Bone marrow (tissue), 2 donors: ENCODE measurements at places on chromosomes 1 and 21.

- no peak for DNase-seq
Observed at GRCh38 chr1:64874666-64875065, 91.7 kb downstream of the JAK1 start.

DNA sequence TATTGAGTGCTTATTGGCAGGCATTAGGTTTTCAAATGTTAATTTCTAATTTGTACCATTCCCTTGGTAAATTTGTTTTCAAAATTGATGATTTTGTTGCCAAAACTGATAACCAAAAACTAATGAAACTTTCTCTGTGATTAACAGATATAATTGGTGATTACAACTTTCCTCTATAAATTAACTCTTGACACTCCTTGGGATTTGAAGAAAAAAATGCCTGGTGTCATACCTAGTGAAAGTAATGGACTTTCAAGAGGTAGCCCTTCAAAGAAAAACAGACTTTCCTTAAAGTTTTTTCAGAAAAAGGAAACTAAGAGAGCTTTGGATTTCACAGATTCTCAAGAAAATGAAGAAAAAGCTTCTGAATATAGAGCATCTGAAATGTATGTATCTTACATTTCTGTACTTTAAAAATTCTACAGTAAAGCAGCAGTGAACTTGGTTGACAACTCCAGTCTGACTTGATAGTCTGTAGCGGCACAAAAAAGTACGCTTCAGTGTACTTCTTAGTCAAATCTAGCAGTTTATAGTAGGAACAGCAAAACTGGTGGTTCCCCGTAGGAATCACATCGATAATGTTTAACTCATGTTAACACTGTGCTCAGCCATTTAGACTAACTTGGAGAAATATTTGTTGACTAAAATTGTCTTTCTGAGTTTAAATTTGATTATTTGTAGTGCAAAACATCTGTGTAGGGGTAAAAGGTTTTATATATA, 3.0 kb downstream of the USP1 start:
- no peak for DNase-seq

GRCh38 chr1:2052054-2052679, 2.0 kb downstream of the PRKCZ start:
- DNase-seq, result no peak

DNA sequence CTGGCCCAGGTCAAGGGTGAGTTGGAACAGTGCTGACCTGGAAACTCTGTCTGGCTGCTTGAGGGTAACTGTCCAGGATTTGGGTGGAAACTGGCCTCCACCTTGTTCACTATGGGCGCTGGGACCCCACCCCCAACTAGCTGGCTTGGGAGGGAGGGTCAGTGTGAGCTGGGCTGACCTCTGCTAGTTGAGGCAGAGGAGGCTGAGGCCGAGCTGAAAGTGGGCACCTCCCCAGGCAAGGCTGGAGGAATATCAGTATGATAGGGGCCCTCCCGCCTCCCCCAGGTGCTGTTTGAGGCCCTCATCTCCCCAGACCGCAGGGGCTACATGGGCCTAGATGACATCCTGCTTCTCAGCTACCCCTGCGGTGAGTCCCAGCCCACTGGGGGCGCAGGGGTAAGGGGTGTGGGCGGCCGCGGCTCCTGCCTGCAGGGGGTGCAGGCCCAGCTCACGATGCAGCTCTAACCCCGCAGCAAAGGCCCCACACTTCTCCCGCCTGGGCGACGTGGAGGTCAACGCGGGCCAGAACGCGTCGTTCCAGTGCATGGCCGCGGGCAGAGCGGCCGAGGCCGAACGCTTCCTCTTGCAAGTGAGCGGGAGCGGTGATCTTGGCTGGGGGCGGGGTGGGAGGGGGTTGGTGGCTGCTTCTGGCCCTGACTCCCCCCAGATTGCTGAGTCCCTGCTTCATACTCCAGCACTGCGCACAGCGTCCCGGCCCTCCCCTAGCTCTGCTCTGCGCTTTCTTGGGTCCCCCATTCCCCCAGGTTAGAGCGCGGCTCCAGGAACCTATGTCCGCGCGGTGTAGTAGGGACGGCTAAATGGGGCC, 22.9 kb downstream of the PTPRU start:
- no peak for DNase-seq

DNA sequence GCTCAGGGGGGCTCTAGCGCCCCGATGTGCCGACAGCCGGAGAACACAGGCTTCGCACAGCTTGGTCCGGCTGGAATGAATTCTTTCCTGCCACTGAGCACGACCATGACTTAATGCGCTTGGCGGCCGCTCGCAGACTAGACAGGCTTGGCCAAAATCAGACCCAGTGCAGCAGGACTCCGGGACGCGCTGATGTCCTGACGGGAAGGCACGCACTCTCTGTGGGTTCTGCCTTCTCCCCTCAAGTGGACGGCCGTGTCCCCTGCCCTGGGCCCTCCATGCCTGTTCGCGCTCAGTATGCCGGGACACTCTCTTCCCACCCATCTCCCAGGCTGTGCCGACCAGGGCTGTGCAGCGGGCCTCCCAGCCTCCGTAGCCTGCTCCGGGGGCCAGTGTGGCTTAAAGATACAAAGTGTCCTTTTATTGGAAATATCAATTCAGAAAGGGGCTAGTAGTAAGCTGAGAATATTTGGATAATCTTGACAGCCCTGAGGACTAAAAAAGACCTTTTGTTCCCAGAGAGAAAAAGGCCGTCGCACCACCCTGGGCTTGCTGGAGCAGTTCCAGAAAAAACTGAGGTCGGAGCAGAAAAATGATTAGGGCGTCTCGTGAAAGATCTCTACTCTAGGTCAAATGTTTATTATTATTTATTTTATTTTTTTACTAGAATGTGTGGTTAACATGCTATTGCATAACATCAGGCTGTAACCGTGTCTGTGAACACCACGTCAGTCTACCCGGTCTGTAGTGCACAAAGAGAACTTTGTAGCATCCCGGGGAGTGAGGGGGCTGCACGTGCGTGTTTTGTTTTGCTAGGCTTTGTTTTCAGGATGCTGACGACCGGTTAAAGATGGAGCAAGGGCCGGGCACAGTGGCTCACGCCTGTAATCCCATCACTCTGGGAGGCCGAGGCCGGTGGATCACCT, 88.1 kb upstream of the ARHGEF16 start:
- DNase-seq, result no peak

GRCh38 chr1:229028987-229029878, 241.7 kb upstream of the RAB4A start:
- no peak for DNase-seq

GRCh38 chr21:19999369-20000272, 998.6 kb upstream of the NCAM2 start:
- peak; percentile 88 for DNase-seq

- no peak for DNase-seq
Observed at GRCh38 chr1:47575855-47576757, 138.3 kb downstream of the FOXD2 start.

GRCh38 chr1:96508233-96508632, 213.4 kb upstream of the PTBP2 start:
- no peak for DNase-seq

GRCh38 chr1:53078333-53079101, 16.5 kb downstream of the PODN start:
- DNase-seq, result no peak

- no peak for DNase-seq
Observed at GRCh38 chr1:99685516-99686180, 39.7 kb downstream of the PALMD start.

- no peak for DNase-seq
Observed at GRCh38 chr1:6634371-6635052, 9.8 kb downstream of the THAP3 start.

GRCh38 chr1:52590266-52590665, 11.9 kb upstream of the GPX7 start:
- no peak for DNase-seq

GRCh38 chr1:161192476-161193465, 6.1 kb downstream of the ADAMTS4 start:
- DNase-seq, result peak; percentile 22

DNA sequence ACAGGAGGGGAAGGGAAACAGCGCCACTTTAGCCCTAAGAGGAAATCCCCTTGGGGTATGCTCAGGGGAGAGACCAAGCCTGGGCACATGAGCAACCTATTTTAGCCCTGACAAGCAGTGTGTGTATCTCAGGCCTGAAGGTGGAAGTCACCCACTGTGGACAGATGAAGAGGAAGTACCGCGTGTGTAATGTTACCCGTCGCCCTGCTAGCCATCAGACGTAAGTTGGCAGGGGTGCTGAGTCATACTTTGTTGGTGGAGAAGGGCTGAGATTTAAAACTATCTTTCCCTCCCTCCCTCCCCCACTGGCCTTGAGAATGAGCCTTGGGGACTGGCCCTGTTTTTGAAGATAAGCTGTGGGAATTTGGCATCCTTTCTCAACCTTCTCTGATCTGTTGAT, 11.2 kb downstream of the AGO1 start:
- peak; percentile 29 for DNase-seq

GRCh38 chr1:104780470-104781078, 1030.9 kb downstream of the AMY1C start:
- DNase-seq, result no peak

DNA sequence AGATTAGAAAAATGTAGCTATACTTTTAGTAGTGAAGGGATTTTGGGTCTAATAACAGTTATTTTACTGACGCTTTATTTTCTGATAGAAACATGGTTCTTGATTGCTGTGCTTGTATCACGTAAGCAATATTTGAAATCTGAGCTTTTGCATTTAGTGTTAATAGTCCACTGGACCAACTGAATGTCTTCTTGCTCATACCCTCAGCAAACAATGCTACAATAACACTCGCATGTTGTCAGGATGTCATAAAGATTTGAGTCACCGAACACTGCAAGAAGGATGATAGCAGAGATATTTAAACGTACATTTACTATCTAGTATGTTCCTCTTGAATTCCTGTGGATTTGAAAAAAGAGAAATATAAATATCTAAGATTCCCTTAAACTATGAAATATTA, 7.5 kb downstream of the DYRK1A start:
- no peak for DNase-seq

GRCh38 chr21:36820176-36821031, 121.5 kb downstream of the SIM2 start:
- no peak for DNase-seq

- no peak for DNase-seq
Observed at GRCh38 chr1:223844787-223845036, 1.0 kb downstream of the TP53BP2 start.

DNA sequence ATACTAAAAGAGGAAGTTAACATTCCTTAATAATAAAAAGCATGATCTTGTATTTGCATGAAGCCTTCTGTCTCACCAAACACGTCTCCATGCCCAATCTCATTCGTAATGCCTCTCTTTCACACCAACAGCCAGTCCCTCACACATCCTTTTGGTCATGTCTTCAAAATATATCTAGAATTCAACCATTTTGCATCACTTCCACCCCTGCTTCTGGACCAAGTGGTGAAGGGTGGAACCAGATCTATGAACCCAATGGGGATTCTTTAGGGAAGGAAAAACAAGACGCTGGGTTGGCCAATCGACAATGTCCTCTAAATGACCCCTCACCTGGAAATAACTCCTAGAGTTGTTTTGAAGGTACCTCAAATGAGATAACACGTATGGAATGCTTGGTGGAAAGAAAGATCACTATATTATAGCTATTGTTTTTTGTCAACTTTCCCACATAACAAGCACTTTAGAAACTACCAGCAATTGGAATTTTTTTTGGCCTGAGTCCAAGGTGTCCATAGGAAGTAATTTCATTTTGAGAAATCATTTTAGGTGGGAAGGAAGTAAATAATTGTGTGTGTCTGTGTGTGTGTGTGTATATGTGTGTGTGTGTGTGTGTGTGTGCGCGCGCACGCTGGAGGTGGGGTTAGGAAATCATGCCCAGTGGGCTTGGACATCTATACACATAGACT, at the start of gene KCNA10:
TSS of gene KCNA10 (minus strand) at position 51 of the 686 bp plus-strand sequence. CDS start 388 bp downstream, outside the sequence.
- no peak for DNase-seq

GRCh38 chr1:75341537-75341936, 207.3 kb downstream of the LHX8 start:
- no peak for DNase-seq

DNA sequence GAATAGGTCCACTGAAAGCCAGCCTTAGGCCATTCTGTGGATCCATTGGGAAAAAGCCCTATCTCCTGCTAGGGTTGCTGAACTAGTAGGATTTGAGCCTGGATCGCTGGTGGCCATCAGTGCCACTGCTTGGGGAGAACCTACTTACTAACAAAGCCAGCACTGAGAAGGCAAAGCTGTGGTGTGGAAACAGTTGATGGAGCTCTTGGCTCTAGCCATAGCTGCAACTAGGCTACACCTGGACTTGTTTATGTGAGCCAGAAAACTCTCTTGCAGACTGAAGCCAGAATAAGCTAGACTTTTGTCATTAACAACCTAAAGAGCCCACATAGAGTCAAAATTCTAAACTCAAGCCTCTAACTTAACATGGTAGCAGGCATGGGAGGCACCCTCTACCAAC, 20.7 kb downstream of the DAB1 start:
- DNase-seq, result no peak

- DNase-seq, result peak; percentile 31
Observed at GRCh38 chr21:37370152-37371040, 3.8 kb downstream of the DYRK1A start.

DNA sequence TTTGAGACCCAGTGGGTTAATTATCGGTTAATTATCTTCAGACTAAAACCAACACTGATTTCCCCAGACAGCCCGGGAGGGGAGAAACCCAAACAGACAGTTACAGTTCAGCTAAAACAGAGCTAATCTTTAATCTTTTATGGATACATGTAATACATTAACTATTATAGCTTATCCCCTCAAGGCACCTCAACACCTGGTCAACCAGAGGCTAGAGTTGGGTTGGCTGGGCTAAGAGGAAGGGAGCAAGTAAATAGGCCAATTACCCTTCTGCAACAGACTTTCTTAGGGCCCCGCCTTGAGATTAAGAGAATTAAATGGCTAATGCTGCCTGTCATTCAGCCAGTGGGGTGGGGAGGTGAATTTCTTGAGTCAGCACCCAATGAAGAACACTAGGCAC, 6.6 kb upstream of the MED18 start:
- DNase-seq, result no peak

DNA sequence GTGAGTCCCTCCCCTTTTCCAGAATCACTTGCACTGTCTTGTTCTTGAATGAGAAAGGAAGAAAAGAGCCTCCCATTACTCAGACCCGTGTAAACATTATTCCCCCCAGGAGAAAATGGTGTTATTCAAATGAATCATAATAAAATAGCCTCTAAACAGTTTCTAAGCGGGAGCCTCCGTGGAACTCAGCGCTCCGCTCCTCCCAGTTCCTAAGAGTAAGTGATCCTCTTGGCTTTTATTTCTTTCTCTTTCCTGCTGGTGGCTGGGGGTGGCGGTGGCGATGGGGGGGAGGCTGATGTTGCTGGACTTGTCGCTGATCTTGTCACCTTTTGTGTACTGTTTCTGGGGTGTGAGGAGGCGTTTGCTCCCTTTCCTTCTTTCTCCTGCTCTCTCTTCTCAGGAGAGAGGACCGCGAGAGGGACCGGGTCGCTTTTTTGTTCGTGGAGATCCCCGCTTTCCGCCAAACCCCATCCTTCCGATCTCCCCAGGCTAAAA, 781 bp downstream of the PROX1 start:
- no peak for DNase-seq
